ENCODE measurements at places on chromosomes 2 and 18.

- no peak for DNase-seq
Observed at GRCh38 chr2:74532222-74532621, 2.5 kb downstream of the HTRA2 start.

DNA sequence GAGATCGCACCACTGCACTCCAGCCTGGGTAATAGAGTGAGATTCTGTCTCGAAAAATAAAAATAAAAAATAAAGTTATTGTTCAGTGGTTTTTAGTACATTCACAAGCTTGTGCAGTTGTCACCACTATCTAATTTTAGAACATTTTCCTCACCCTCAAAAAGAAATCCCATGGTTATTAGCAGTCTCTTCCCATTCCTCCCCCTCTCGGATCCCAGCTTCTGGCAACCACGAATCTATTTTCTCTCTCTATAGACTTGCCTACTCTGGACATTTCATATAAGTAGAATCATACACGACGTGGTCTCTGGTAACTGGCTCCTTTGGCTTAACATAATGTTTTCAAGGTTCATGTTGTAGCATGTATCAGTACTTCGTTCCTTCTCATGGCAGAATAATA, 38.6 kb downstream of the CABLES1 start:
- no peak for DNase-seq

DNA sequence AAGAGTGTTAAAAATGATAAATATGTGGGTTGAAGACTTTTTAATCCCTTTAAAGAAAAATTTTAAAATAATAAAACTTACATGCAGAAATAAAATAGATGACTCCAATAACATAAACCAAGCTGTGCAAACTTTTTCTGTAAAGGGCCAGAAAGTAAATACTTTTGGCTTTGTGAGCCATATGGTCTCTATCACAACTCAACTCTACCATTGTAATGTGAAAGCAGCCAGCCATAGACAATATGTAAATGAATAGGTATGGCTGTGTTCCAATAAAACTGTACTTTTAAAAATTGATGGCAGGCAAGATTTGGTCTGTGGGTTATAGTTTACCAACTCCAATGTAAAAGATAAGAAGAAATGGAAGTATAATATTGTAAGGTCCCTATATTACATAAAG, 45.2 kb downstream of the SNED1 start:
- DNase-seq, result no peak

GRCh38 chr18:28039078-28039477, 137.9 kb downstream of the CDH2 start:
- no peak for DNase-seq

DNA sequence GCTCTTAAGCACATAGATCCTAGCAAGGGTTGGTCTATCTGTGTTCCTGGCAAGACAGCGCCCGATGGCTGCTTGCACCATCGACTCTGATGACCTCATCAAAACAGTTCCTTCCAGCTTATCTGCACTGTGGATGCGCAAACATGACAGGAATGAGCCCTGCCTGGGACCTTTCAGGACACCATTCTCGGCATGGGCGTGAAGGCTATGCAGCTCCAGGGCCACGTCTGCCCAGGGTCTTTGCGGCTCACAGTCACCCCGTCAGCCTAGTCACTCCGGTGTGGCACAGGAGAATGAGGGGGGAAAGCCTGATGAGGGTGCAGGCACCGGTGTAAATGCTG, 147.8 kb upstream of the TWIST2 start:
- DNase-seq, result no peak

- DNase-seq, result no peak
Observed at GRCh38 chr2:25521665-25522387, 151.6 kb downstream of the DTNB start.

DNA sequence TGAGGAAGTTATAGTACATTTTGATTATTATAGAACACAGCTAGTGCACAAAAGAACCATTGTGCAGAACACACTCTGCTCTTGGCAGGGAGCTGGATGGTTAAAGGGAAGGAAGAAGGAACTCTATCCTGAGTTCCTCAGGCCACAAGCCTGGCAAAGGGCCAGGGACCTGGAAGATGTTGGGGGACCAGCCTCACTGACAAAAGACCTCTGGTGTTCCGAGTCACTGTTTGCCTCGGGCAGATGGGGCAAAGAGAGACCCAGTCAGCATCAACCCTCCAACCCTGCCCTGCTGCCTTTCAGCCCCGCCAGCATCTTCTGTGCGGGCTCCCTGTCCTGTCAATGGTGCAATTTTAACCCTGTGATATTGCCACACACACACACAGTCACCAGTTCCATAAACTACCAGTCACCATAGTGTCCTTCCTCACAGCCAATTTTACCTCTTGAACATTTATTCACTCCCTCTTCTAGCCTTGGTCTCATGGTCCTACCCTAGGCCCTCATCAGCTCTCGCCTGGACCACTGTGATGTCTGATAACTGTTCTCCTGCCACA, 21.9 kb downstream of the NEMP2 start:
- DNase-seq, result no peak

- no peak for DNase-seq
Observed at GRCh38 chr2:120934574-120935338, 199.1 kb downstream of the GLI2 start.

- no peak for DNase-seq
Observed at GRCh38 chr2:122203523-122203922, 448.1 kb downstream of the TSN start.
